ENCODE measurements at places on chromosomes 1 and 21. TPM values are rescaled to one million over a fixed set of nuclear protein-coding genes. Genes with fewer than 3 reads are reported as not detected.

DNA sequence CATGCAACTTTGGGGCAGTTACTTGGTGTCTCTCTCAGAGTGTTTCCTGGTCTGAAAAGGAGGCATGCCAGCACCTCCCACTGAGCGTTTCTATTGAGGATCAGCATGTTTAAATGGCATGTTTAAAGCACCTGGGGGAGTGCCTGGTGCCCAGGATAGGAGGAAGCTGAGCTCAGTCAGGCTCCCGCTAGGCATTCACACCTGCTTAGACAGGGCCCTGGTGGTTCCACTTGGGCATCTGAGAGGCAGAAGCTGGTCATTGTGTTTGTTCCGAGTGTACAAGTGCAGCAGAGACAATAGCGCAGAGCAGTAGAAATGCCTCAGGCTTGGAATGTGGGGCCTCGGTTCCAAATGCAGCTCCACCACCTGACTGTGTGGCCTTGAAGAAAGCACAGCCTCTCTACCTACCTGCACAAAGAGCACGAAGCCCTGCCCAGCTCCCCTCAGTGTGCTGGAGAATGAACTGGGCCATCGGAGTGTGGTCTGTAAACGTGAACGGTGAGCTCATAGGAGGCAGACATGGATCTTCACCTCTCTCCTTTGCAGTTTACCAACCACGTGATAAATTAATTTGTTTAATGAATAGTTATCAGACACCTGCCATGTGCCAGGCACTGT lies 20.3 kb upstream of the TMEM222 start:
- DNase-seq = no peak

- DNase-seq = no peak
Observed at GRCh38 chr1:231952154-231952553, 325.6 kb downstream of the DISC1 start.

CDCA8 gene
- 1.4 TPM for total RNA-seq

DIRAS3 gene
- total RNA-seq = not detected

TTC24 gene
- total RNA-seq = 41.3 TPM

RCOR3 gene
- total RNA-seq = 88.6 TPM

- no peak for DNase-seq
Observed at GRCh38 chr1:239212811-239213220, 173.6 kb upstream of the CHRM3 start.

GRCh38 chr1:208004851-208005250 lies 93.9 kb upstream of the CD34 start:
- no peak for DNase-seq

CA6 gene
- 11.5 TPM for total RNA-seq

DNA sequence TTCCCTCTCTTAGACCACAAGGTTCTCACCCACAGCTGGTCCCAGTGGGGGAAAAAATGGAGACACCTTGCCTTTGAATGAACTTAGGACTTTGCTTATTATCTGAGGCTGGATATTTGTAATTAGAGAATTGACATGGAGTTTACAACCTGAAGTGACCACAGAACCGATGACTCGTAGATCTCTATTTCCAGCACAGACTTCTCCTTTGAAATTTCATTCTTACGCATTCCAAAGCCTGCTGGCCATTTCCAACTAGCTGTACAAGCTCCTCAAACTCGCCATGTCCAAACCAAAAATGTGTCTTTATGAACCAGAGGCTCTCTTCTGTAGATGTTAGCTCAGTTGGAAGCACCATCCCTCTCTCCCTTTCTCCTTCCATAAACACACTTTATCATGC lies 12.0 kb downstream of the RAB7B start:
- DNase-seq = no peak

ORC1 gene
- 1.2 TPM for total RNA-seq

DNA sequence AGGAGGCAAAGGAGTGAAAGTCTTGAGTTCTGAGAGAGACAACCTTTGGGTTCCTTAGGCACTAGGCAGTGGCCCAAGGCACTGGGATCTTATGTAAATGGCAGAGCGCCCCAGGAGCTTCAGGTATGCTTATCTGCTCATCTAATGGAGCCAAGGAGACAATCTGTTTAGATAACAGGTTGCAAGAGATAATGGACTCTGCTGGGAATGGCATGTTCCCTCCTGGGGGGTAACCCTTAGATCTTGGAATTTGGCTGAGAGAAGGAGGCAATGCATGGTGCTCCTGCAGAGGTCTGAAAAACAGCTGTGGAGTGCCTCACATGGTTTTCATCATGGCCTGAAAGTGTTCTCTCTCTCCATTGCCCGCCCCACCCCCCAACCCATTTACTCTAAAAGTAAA lies 44.1 kb upstream of the WLS start:
- no peak for DNase-seq

LRRC7 gene
- total RNA-seq = 0.71 TPM

DNA sequence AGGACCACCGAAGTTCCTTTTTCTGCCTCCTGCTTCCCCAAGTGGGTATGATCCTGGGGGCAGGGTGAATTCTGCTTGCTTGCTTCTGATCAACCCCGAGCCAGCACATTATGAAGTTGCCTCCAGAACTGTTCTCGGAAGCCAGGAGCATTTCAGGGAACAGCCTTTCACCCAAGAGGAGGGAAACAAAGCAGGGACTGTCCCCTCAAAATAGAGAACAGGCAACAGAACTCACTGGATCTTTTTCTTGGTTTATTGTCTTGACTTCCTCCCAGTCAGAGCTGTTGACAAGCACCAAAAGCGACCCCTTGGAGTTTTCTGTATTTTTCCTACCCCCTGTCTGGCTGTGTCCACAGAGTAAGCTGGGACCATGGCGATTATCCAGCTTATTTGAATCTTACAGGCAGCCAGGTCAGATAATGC lies 258.3 kb upstream of the SGIP1 start:
- DNase-seq = no peak

- DNase-seq = no peak
Observed at GRCh38 chr1:157147037-157147436, 8.8 kb upstream of the ETV3 start.

HFM1 gene
- total RNA-seq = not detected

DNA sequence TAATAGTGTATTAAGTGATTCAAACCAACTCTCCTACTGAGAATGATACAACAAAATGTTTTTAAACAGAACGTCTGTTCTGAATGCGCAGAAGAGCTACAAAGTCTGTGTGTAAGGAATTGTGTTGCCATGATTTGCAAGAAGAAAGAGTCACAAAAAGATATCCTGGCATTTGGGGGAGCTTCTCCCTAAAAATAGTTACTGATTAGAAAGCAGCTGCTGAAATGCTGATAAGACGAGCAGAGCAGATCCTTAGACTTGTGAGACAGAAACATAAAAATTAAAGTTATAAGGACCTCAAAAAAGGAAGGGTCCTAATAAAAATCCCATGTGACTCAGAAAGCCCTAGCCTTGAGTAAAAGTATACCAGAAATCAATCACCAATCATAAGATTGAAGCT lies 54.9 kb upstream of the CRB1 start:
- DNase-seq = no peak

DNA sequence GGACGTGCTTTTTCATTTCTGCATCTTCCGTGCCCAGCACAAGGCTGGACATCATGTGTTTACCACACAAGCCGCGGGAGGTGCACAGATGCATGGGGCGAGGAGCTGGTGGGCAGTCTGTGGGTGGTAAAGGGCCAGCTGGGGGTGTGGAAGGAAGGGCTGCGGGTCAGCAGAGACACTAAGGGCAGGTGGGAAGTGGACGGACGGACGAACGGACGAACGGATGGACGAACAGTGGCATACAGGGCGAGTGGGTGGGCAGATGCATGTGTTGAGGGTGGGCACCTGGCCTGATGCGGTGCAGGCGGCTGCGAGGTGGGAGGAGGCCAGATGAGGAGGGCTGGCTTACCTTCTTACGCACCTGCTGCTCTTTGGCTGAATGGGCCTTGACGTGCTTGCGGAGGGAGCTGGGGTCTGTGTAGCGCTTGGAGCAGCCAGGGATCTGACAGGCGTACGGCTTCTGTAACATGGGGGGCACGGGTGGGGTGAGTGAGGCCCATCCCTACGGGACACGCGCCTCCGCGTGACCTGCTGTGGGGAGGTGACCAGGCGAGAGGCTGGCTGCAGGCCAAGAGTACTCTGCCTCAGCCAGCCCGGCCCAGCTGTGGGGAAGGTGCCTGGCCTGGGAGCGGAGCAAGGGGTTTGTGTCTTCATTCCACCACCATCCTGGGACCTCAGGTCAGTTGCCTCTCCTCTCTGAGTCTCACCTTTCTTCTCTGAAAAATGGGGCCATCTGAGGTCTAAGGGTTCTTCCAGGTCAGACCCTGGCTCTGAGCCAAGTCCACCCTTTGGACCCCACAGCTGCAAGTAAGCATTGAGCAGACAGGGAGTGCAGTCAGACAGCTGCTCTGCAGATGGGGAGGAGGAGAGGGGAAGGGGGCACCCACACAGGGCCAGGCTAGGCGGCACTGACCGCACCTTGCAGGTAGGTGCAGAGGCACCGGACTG lies 65.5 kb downstream of the DMRTB1 start:
- DNase-seq = no peak

GRCh38 chr1:220776720-220777326 lies 9.9 kb upstream of the MTARC1 start:
- peak; percentile 56 for DNase-seq

DNA sequence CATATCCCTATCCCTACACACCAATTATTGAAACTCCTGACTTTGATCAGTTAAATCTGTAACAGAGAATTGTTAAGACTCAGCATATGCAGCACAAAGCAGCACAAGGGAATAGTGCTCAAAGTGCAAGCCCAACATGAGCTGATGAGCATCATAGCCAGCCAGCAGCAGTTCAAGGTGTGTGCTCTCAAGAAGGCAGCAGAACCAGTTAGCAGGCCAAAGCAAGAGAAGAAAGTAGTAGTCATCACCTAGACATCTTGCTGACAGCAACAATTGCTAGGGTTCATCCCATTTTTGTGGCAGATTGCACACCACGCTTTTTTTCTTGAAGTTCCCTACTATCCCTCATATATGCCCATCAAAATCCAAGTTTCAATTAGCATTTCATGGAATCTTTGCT lies 478.3 kb downstream of the COL11A1 start:
- DNase-seq = no peak

GRCh38 chr1:65346190-65346589 lies 36.8 kb downstream of the DNAJC6 start:
- DNase-seq = no peak

- no peak for DNase-seq
Observed at GRCh38 chr1:7921796-7922195, 18.8 kb downstream of the TNFRSF9 start.

GRCh38 chr1:22855668-22856606 lies 116.7 kb downstream of the LACTBL1 start:
- DNase-seq = no peak

FAM72C gene
- total RNA-seq = not detected

DNA sequence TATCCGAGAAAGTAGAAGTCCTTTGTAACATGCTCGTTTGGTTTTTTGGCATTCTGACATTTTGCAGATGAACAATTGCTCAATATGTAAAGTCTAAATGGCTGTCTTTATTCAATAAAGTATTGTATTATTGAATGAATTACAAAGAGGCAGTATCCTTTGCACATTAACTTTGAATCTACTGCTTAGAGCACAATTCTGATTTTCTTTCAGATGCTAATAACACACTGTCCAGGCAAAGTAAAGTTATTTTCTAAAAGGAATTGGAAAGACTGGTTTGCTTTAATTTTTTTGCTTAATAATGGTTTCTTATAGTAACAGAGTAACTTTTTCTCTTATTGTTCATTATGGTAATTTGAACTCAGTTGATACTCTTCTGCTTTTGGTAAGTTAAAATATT lies 494.8 kb downstream of the RWDD3 start:
- DNase-seq = no peak

OXCT2 gene
- not detected for total RNA-seq

GRCh38 chr1:232285138-232285537 lies 344.8 kb downstream of the SIPA1L2 start:
- no peak for DNase-seq

DNA sequence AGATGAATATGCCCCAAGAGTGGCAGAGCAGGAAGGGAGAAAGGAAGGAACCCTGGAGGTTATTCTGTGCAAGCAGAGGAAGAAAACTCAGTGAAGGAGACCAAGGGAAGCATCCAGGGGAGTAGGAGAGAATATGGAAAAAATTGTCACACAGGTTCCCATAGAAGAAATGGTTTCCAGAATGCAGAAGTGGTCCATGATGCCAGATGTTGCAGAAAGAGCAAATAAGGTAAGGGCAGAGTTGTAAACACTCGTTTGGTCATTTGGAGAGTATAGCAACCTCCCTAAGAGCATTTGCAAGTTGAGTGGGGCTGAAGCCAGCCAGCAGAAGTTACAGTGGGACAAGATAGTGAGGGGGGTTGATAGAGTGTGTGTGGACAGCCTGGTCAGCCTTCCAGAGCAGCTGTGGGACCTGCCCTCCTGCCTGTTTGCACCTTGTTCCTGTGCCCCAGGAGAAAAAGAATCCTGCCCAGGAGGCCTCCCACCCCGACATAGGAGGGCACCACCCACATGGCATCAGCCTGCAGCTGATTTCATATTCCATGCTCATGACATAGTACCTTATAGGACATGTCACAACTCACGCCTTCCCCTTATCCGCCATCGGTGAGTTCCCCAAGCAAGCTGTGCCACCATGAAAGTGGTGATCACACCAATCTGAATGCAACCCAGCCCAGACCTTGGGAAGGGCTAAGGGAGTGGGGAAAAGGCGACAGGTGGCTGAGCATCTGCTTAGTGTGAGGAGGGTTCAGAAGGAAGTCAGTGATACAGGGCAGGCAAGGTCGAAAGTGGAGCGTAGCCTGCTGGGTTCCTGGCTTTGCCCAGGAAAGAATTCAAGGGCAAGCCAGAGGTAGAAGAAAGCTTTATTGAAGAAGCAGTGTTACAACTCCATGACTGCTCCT lies 8.2 kb upstream of the NEK2 start:
- no peak for DNase-seq

GRCh38 chr1:93565496-93566206 lies 116.0 kb downstream of the BCAR3 start:
- DNase-seq = no peak

- DNase-seq = no peak
Observed at GRCh38 chr1:222620566-222620965, 2.7 kb downstream of the MIA3 start.

- no peak for DNase-seq
Observed at GRCh38 chr1:107277022-107277421, 136.2 kb downstream of the NTNG1 start.
